Colonic mucosa (tissue), 4 donors: ENCODE measurements at places on chromosomes 2 and 18. TPM values are rescaled to one million over a fixed set of nuclear protein-coding genes. Genes with fewer than 3 reads are reported as not detected.

DNA sequence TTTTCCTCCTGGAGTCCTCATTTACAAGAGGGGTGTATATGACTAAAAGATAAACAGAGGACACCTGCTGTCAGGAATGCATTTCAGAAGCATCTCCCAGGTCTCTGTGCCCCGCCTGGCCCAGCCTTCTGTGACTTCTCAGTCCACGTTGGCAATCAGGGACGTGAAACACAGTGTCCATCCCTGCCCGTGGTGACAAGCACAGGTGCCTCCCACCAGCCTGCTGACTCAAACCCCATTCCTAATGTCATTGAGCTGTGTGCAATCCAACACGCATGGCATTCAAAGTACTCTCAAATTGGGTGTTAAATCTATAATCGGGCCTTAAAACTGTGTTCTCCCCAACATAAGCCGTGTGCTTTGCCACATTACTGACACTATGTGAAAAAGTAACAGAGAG is 343.2 kb downstream of the EIPR1 start:
- DNase-seq, result no peak
- H3K4me1 ChIP-seq, result no peaks in the 10 kb centered on the region
- no peak overlapping the region for H3K4me3 ChIP-seq
- H3K27ac ChIP-seq, result no peak overlapping the region
- no peaks in the 10 kb centered on the region for H3K27me3 ChIP-seq
- H3K36me3 ChIP-seq, result no peaks in the 10 kb centered on the region

- no peak for DNase-seq
- no peaks in the 10 kb centered on the region for H3K27me3 ChIP-seq
- H3K36me3 ChIP-seq, result no peaks in the 10 kb centered on the region
- no peak overlapping the region for H3K27ac ChIP-seq
Measured at GRCh38 chr2:160838691-160839090, 321.5 kb upstream of the TANK start.

DNA sequence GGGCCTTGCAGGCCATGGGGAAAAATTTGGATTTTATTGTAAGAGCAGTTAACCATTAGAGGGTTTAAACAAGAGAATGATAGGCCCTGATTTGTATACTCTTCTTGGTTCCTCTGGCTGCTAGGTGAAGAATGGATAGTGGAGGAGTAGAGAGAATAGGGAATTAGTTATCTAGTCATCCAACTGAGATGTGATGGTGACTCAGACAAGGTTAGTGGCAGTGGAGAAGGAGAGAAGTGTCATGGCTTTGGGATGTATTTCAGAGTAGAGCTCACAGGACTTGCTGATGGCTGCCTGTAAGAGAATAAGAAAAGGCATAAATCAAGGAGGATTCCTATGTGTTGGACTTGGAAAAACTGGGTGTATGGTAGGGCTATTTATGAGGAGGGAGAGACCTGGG is 169.4 kb downstream of the PLCL1 start:
- no peaks in the 10 kb centered on the region for H3K36me3 ChIP-seq
- H3K27me3 ChIP-seq, result no peaks in the 10 kb centered on the region
- H3K4me1 ChIP-seq, result no peaks in the 10 kb centered on the region
- no peak overlapping the region for H3K4me3 ChIP-seq

The PIEZO2 gene
- 4.0 TPM for total RNA-seq
